ENCODE measurements at places on chromosomes 12 and 14. TPM values are rescaled to one million over a fixed set of nuclear protein-coding genes. Genes with fewer than 3 reads are reported as not detected.

TAS2R31 gene
- 0.68 TPM for total RNA-seq

DNA sequence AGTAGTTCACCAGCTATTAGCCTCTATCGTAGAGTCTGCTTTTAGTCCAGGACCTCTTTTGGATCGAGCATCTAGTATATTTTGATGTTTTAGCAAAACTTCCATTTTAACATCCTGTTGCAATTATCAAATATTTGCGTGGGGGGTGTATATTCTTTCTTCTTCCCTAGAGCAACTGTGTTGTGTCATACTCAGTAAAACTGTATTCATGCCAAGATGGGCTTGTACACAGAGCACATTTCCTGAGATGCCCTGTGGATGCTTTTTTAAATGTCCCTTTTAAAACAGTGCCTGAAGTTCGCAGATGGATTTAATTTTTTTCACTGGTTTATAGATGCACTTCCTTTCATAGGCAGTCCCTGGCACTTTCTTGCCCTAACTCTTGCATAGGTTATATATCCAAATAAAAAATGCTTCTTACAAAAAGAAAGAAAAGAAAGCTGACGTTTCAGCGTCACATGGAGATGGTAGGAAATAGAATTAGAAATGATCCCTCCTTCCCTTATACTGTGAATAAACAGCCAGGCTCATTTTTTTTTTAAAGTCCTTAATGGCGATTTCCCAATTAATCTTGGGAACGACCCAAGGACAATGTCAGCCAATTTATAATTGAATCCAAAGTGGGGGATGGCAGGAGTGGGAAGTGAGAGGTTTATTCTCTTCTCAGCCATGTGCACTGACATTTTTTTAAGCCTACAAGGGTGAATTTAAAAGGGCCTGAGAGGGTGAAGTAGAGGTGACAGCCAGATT, 247.0 kb downstream of the SLC41A2 start:
- DNase-seq = no peak

- DNase-seq = no peak
Measured at GRCh38 chr12:93582351-93582750, 9.9 kb downstream of the SOCS2 start.

CCDC198 gene
- total RNA-seq = not detected

PRDM4 gene
- 37.3 TPM for total RNA-seq
